ENCODE measurements at places on chromosomes 6 and 20.

- DNase-seq: peak; percentile 48
Measured at GRCh38 chr6:135088818-135089809, 34.5 kb upstream of the HBS1L start.

DNA sequence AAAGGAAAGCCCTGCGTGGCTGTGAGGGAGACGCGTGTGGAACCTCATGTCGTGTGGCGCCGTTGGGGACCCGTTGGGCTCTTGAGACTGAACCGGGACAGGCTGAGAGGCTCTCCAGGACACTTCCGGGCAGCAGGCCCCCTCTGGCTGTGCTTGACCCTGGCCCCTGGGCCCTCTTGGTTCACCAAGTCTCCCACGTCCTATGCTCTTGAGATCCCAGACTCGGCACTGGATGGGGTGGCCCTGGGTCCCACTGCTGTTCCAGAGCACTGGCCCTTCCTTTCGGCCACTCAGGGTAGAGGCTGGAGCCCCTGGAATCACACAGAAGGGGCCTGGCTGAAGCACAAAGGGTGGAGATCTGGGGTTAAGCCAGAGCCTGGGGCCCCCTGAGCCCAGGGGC lies 30.4 kb downstream of the NTSR1 start:
- no peak for DNase-seq

DNA sequence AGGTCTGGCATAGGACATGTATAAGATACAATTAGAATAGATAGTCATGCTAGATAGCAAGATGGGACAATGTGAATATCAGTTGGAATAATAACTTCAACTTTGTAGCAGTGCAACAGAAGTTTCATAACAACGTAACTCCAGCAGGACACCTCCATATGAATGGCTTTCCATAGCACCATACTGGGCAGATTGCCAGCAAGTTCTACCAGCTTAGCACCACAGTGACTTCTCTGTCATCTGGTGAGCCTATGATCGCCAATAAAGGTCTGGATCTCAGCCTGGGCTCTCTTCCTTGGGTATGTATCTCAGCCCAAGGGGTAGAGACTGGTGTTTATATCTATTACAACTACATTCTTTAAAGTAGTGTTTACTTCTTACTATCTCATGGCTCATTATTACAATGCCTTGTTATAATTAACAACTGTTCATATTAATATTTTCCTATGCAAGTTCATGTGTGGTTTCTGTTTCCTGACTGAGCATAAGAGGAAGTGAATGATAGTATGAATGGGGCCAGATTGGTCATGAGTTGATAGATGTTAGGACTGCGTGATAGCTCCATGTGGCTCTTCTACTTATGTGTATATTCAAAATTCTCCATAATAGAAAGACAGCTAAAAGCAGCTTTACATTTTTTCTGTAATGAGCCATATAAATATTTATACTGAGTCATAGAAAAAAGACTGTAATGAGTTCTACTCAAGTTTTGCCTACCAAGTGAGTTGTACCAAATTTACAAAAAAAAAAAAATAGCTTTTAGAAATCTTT lies 22.9 kb downstream of the HTR1B start:
- no peak for DNase-seq

GRCh38 chr6:38159596-38159995 lies 340.1 kb downstream of the ZFAND3 start:
- no peak for DNase-seq

DNA sequence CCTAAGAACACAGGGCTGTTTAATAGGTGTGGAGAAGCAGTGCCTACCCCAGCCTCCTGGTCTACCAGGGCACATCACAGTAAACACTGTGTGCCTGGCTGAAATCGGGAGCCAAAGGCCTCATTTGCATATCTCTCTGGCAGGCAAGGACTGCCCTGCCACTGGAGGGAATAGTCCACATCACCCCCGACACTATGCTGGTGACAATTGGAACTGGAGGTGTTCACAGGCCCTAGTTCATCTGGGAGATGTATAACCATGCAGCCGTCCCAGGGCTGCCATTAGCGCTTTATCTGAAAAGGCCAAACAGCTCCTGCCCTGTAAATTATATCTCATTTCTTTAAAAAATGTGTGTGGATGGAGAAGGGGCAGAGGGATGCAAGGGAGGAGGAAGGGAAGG lies 150.3 kb downstream of the LINC00237 start:
- DNase-seq: no peak

DNA sequence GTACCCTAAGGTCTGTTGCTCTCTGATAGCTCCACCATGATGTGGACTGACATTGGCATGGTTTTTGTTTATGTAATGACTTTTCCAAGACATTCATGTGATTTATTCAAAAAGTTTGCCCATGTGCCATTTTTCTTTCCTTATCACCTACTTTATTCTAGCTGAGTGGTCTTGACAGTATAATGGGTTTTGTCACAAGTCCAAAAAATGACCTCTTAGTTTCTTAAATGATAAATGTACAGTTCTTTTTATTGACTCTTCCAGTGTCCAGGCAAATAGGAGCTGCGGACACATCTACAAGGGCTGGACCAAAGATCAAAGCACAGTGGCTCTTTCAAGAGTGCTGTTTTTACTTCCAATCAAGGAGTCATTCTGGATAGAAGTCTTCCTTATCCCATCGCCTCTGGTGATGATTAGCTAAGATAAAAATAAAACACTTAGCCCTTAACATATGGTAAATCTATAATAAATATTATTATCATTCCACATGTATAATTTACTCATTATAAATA lies 141.4 kb downstream of the MMUT start:
- DNase-seq: no peak

DNA sequence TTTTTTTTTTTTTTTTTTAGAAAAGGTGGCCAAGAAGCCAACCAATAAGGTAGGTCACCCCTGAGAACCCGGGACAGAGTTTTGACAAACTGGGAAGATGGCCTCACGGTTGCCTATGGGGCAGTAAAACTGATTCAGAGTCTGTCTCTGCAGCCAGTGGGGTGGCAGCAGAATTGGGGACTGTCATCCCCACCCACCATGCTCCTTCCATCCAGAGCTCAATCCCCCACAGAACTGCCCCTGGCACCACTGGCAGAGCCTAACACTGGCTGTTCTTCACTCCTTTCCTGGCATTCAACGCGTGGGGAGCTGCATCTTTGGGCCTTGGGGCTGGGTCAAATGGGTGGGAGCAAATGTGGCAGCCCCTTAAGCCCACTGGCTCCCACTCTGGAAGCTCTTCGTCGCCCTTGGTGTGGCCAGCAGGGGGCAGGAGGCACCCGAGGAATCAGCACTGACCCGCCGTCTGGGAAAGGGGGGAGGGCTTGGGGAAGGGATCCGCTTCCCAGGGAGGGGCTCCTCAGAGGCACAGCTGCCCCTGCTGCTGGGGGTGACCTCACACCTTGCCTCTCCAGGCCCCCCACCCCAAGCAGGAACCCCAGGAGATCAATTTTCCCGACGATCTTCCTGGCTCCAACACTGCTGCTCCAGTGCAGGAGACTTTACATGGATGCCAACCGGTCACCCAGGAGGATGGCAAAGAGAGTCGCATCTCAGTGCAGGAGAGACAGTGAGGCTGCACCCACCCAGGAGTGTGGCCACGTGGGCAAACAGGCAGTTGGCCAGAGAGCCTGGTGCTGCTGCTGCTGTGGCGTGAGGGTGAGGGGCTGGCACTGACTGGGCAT lies 10.4 kb downstream of the CD40 start:
- peak; percentile 26 for DNase-seq

DNA sequence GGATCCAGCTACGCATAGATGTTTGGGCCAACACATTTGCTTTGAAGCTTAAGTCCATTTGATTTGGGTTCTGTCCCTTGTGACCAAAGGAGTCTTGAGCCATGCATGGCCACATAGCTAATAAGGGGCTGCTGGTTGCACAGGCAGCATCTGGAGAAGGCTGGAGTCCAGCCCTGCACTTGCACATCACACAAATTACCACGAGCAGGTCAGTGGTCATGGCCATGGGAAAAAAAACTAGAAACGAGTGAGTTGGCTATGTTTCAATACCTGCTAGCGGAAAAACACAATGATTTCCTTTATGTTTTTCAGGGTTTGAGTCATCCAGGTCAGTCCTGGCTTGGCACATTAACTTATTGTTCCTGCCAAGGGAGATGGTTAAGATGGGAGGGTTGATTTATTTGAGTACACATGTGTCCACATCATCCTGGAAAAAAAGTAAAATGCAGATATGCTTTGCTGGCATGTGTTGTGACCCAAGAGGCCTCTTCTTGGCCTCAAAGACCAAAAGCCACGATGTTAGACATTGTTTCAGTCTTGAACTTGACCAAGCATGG lies 5.6 kb upstream of the STX16 start:
- no peak for DNase-seq

DNA sequence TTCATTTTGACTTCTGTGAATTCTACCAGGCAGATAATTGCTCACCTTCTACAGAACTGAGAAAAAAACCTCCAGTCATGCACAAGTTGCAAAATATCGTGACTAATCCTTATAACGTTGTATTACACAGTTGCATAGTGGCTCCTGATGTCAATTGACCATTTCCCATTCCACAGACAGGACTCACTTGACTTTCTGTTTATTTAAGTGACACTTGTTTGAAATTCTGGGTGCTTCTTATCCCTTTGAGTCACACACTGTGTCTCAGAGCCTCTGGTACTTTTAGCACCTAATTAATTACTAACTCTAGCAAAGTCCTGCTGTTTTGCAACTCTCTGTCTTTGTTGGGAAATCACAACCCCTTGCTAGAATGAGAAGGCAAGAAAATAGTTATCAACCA lies 16.2 kb upstream of the RSPO3 start:
- peak; percentile 93 for DNase-seq
